ENCODE measurements at places on chromosomes 5 and 9.

- DNase-seq, result no peak
These were observed 193.9 kb downstream of the SEC61B start for GRCh38 chr9:99416007-99416406.

GRCh38 chr9:79362100-79363081 lies 209.4 kb upstream of the TLE4 start:
- DNase-seq, result no peak

DNA sequence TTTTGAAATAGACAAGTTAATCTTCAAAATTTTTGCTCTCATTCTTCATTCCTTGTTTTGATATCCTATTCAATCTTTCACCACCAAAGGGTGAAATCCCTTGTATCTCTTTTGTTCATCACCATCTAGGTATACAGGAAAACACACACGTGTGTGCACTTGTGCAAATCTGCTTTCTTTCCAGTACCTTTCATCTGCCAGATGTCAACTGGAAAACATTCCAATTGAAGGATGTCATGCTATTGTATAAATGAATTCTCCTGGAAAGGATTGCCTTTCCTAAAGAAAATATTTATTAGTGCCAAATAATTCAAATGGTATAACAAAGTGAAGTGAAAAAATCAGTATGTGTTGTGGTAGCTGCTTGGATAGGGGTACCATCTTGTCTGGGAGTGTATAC lies 123.7 kb downstream of the RANBP17 start:
- no peak for DNase-seq

- DNase-seq, result no peak
These were observed 74.1 kb downstream of the FNBP1 start for GRCh38 chr9:129968690-129969485.

- peak; percentile 62 for DNase-seq
These were observed 459.8 kb downstream of the ARHGEF28 start for GRCh38 chr5:74085782-74086181.

DNA sequence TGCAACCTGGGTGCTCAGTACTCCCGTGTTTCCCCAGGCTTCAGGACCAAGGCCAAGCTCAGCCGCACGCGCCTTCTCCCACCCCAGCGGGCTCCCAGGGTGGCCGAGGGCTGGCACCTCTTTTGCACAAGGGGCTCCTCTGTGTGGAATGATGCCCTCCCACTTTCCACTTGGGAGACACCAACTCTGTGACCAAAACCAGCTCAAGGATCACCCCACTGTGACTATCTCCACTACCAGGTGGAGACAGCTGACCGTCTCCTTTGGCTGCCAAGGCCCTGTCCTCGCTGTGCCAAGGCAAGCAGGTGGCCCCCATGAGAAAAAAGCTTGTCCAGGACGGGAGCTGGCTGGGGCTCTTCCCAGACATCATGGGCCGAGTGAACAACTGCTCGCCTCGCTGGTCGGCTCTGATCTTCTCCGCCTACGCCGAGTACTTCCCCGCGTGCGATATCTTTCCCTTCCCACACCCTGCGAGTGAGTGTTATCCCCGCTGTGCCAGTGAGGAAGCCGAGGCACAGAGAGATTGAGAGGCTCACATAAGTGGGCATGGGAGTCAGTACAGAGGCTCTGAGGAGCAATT lies 132.8 kb downstream of the ZNF354C start:
- DNase-seq, result peak; percentile 24

DNA sequence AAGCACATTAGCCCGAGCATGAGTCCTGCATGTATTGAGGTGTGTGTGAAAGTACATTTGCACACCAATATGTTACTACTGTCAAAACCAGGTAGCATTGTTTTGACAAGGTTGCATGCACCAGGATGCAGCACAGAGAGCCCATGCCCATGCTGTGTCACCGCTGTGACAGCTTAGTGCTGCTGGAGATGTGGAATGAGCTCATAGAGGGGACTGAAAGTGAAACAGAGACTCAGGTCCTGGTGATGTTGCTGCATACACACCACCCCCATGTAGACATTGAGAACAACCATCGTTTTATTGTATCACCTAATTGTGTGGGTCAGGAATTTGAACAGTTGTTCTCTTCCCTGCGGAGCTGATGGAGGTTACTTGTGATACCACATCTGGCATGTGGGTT lies 53.0 kb downstream of the GADD45G start:
- no peak for DNase-seq

DNA sequence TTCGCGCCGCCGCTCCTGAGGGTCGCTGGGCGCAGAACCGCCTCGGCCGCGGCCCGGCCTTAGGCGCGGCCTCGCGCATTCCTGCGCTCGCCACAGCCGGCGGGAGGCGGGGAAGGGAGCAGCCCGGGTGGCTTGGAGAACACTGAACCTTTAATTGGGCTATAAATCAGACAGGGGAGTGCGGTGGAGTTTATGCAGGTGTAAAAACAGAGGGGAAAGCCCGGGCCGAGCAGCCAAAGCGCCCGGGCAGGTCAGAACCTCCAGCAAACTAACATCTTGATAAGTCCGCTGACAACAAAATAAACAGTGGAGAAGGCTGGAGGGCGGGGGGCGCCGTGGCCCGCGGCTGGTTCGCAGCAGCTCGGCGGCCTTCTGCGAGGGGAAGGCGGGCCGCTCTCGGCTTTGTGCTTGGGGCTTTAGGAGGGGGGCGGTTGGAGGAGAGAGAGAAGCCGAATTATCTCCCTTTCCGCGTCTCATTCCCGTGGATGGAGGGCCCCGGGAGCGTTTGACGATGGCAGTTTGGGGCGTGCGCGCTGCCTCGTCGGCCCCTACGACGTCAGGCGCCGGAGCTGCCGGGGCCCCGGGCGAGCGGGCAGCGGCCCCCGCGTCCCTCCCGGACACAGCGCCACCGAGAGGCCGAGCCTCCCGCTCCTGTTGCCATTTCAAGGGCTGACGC lies 11.3 kb downstream of the FOXD1 start:
- DNase-seq, result no peak

DNA sequence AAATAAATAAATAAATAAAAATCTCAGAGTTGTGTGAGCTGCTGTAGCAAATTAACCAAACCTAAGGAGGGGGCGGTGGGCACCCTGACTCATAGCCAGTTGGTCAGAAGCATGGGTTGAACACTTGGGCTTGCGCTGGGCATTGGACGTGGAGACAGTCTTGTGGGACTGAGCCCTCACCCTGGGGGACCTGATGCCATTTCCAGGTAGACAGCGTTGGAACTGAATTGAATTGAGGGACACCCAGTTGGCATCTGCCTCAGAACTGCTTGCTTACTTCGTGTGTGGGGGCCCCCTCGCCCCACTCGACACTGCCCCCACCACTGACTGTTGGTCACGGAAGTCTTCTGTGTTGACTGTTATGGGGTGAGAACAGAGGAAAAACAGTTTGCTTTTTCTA lies 19.0 kb upstream of the TBC1D9B start:
- DNase-seq, result no peak

DNA sequence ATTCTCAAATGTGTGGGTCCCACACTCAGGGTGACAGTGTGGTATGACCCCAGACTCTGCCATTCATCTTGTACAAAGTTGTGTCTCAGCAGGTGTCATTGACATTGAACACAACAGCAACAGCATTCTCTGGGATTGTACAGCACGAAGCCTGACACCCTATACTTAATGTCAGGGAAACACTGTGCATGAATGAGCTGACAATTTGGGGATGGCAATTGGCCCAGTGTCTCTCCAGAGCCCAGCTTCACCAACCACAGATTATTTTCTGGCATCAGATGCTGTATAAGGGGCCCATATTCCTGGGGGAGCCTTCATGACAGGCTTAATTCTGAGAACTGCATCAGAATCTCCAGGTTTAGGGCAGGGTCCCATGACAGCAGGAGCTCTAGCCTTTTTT lies 143.2 kb downstream of the GCNT1 start:
- no peak for DNase-seq

- no peak for DNase-seq
These were observed 20.7 kb upstream of the ZNF782 start for GRCh38 chr9:96874947-96875460.

DNA sequence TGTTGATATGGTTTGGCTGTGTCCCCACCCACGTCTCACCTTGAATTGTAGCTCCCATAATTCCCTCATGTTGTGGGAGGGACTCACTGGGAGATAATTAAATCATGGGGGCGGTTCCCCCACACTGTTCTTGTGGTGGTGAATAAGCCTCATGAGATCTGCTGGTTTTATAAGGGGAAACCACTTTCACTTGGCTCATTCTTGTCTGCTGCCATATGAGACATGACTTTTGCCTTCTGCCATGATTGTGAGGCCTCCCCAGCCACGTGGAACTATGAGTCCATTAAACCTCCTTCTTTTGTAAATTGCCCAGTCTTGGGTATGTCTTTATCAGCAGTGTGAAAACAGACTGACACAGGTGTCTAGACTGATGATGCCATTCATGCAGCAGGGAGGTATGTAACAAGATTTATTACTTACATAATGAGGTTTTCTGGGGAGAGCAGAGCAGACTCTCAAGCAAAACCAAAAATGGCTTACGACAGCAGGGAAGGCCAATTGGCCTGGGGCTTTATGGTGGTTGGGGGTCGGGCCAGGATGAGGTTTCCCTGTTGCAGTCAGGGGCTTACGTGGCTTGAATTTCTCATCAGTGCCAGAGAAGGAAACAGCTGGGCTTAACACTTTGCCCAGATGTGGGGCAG lies 9.5 kb upstream of the COMMD10 start:
- no peak for DNase-seq

GRCh38 chr5:159817262-159818029 lies 98.8 kb upstream of the ADRA1B start:
- no peak for DNase-seq

GRCh38 chr9:76181781-76182180 lies 212.4 kb downstream of the RFK start:
- DNase-seq, result no peak

GRCh38 chr9:134225186-134225585 lies 60.8 kb upstream of the RNU6ATAC start:
- DNase-seq, result peak; percentile 26

GRCh38 chr9:113808391-113809358 lies 67.4 kb upstream of the ZNF618 start:
- no peak for DNase-seq

- DNase-seq, result no peak
These were observed 275.0 kb downstream of the NR2F1-AS1 start for GRCh38 chr5:93305984-93306383.

Data from lower lobe of right lung (tissue), 2 donors.